Ammon's horn (tissue), 1 donor: ENCODE measurements at places on chromosomes 1 and 21.
A peak's percentile ranks its signal among the peaks of the same experiment; 100 is the strongest.

DNA sequence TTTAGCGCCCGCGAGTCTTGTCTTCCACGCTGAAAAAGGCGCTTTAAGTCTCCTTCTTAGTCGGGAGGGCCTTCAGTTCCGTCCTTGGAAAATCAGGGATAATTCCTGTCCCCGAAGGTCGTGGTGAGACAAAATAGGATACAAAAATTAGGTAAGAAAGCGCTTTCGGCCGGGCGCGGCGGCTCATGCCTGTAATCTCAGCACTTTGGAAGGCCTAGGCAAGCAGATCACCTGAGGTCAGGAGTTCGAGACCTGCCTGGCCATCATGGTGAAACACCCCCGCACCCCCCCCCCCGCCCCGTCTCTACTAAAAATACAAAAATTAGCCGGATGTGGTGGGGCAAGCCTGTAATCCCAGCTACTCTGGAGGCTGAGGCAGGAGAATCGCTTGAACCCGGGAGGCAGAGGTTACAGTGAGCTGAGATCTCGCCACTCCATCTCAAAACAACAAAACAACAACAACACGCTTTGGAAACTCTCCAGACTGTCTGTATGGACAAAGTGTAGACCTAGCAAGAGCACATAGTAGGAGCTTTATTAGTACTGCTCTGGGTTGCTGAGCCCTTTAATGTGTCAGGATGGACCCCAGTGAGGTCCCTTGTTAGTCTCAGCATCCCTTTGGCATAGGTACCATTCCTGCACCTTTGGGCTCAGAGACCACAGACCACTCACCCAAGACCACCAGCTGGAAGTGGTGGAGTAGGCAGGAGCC is 790 bp upstream of the TMEM54 start:
- DNase-seq: no peak

GRCh38 chr1:110291241-110292030 is 47.7 kb upstream of the RBM15 start:
- DNase-seq: no peak

DNA sequence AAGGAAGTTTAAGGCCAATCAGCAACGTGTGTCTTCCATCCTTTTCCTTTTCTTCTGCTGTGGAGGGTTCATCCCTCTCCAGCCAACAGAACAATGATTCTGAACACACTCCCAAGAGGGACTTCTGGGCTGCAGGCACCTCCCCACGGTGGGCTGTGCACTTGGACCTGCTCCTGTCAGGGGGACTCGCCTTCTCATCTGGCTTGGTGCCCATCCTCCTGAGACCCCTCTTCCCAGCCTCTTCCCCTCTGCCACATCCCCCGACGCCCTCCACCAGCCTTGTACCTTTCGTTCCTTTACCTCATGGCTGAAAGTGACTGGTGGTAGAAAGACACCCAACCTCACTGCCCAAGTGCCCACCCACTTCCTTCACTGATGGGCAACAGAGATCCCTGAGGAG is 26.0 kb upstream of the SLAMF9 start:
- no peak for DNase-seq

DNA sequence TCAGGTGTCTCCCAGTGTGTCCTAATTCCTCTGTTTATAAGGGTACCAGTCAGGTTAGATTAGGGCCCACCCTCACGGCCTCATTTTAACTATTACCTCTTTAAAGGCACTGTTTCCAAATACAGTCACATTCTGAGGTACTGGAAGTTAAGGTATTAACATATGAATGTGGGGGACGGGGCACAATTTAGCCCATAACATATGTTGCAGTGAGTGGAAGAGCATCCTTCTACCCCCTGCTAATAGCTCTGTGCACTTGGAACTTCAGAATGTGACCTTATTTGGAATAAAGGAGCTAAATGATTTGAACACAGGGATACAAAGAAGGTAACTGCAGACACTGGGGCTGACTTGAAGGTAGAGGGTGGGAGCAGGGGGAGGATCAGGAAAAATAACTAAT is 67.3 kb upstream of the ADGRL2 start:
- no peak for DNase-seq

DNA sequence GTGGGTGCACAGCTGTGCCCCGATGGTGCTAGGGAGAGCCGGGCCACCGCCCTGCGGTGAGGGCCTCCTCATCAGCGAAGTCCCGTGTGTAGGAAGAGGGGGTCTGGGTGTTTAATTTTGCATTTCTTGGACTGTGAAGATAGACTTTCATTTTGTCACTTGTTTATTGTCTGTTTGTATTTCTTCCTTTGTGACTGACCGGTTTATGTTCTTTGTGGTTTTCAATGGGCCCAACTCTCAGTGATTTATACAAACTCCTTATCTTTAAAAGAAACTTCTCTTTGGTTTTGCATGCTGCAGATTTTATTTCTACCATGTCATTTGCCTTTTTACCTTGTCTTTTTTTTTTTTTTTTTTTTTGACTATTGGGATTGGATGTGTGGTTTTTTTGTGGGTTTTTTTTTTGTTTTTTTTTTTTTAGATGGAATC is 65.1 kb downstream of the COL18A1 start:
- no peak for DNase-seq

- DNase-seq: no peak
Observed at GRCh38 chr1:55478742-55479141, 263.6 kb upstream of the USP24 start.

DNA sequence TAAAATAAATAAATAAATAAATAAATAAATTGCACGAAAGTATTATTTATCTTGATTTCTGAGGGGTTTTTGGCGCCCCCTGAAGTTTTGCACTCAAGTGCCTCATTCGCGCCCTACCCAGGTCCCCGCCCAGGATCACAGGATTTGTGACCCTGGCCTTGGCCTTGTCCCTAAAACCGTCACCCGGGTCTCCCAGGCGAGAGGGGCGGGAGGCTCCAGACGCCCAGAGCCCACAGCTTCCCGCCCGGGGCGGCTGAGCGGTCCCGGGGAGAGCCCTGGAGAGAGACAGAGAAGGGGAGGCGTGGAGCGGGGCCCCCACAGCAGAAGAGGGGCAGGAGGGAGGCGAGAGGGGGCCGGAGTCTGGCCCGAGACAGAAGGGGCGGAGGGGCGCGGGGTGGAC is 91.8 kb upstream of the CASZ1 start:
- no peak for DNase-seq

- no peak for DNase-seq
Observed at GRCh38 chr1:218217040-218217439, 68.1 kb upstream of the RRP15 start.

- DNase-seq: no peak
Observed at GRCh38 chr1:43511394-43511793, 19.3 kb upstream of the PTPRF start.

- DNase-seq: no peak
Observed at GRCh38 chr1:163771637-163772036, 449.9 kb downstream of the NUF2 start.

- DNase-seq: peak; percentile 75
Observed at GRCh38 chr1:43383449-43383848, 6.2 kb downstream of the MED8 start.

DNA sequence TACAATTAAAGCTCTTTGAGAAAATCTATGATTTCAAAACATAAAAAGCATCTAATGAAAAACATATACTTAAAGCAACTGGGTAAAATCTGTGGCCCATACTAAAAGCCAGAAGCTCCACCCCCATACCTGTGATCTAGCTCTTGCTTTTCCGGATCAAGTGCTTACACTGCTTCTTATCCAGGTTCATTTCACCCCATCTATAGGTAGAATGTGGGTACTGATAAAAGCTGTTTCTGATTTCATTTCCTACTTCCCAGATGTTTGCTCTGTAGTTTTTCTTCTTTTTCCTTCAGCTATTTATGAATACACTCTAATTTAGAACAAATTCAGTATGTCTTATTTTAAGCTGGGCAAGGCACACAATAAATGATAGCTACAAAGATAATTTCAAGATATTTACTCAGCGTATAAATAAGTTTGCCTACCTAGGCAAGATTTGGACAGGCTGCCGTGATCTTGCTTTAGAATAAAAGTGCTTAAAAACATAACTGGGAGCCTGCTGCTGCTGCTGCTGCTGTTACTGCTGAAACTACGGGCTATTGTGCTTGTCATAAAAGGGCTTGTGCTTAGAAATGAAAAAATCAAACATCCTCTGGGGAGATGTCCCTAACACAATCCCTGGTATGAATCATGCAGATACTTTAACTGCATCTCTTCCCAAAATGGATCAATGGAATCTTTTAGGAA is 2.1 kb downstream of the SIPA1L2 start:
- DNase-seq: peak; percentile 32

GRCh38 chr1:170699696-170700095 is 35.8 kb downstream of the PRRX1 start:
- DNase-seq: no peak

- DNase-seq: no peak
Observed at GRCh38 chr1:170445096-170445495, 86.9 kb upstream of the GORAB start.

- DNase-seq: peak; percentile 45
Observed at GRCh38 chr1:23417570-23417969, 7.0 kb downstream of the TCEA3 start.

DNA sequence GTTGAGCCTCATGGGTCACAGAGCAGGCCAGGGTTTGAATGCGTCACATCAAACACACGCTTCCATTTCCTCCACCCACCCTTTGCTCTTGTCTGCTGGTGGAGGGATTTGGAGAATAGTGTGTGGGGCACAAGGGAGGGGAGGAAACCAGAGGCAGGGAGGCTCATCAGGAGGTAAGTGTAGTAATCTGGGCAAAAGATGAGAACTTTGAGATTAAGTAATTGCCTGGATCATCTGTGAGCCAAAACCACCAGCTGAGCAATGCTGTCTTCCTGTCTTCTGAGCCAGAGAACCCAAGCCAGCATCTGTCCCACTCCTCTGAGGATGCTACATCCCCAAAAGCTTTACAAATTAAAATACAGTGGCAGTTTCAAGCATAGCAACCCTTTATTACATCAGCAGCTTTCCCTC is 45.2 kb downstream of the C8B start:
- DNase-seq: no peak

DNA sequence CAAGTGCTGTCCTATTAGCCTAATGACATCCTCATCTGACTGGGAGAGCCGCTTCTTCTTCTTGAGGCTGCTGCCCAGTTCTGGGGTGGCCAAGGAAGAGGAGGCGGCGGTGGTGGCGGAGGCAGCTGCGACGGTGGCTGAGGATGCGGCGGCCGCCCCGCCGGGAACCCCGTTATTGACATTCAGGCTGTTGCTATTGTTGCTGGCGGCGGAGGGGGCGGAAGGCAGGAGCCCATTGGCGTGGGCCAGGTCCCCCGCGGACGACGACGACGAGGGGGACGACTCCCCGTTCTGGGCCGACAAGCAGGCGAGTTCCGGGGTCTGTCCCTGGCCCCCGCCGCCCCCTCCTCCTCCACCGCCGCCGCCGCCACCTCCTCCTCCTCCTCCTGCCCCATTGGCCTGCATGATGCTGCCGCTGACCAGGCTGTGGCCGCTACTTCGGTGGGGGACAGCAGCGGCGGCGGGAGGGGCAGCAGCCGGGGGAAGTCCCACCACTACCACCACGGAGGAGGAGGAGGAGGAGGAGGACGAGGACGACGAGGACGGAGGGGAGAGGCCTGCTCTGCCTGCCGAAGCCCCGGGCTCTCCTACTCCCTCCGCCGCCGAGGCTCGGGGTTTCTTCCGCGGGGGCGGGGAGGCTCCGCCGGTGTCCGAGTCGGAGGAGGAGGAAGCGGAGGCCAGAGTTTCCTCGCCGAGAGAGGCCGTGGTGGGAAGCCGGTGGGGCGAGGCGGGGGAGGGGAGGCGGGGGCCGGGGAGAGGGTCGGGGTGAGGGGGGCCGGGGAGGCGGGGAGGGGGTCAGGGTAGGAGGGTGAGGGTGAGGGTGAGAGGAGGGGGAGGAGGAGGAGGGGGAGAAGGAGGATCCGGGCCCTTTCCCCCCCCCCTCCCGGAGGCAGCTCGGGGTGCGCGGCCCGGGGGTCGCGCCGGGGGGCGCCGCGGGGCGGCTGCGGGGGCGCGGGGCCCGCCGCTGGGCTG is 610 bp downstream of the WDR26 start:
- DNase-seq: peak; percentile 55

DNA sequence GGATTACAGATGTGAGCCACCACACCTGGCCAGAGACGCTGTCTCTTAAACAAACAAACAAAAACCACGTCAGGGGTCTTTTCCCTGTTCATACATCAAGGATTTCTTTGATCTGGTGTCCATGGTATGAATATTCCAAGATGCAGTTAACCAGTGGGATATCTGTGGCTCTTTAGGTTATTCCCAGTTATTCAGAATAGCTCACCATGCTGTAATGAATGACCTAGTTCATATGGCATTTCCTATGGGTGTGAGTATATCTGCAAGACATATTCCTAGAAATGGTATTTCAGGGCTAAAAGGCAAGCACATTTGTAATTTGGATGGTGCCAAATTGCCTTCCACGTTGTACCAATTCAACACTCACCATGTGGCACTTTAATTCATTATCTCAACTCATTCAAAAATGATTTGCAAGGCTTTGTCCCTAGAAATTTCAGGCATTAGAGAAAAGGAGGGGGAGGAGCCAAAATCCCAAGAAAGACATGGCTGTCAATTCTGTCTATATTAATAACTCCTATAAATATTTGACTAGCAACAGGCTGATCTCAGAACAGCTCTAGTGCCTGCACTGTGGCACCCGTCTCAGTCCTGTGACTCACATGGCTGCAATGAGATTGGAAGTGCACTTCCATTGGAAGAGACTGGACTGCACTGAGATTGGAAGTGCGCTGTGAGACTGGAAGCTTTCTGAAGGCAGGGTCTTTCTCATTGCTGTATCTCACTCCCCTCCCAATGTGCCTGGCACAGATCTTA is 6.0 kb upstream of the STMN1 start:
- no peak for DNase-seq

DNA sequence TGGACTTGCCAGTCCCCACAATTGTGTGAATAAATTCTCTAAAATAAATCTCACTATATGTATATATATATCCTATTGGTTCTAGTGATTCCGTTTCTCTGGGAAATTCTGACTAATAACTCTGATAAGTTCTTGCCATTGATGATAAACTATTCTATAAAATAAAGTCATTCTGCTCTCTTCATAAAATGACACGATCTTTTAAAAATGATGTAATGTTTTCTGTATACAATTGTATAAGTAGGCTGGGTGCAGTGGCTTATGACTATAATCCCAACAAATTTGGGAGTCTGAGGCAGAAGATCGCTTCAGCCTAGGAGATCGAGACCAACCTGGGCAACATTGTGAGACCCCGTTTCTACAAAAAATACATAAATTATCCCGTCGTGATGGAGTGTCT is 541.0 kb upstream of the ADGRL4 start:
- no peak for DNase-seq

GRCh38 chr1:230427981-230428380 is 1.8 kb upstream of the PGBD5 start:
- DNase-seq: no peak

DNA sequence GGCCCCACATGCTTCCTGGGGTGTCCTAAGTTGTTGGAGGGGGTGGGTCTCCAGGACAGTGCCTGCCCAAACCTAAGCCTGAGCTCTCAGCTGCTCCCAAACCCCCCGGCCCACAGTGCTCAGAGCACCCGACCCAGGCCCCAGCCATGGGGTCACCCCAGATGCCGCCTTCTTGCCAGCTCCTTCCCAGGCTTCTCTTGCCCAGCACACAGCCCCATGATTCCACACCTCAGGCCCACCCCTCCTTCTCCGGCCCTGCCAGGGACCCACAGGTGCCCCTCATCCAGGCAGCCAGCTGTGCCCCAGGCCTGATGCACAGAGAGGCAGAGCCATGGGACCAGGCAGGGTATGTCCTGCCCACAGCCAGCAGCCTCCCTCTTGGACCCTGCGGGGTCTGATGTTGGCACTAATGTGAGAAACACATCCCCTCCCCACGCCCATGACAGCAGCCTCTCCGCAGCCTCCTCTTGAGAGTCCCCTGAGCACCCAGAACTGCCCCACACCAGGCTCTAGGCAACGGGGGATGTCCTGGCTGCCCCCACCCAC is 4.9 kb downstream of the WNT9A start:
- no peak for DNase-seq

GRCh38 chr1:113211467-113211866 is 138.5 kb downstream of the LRIG2 start:
- DNase-seq: no peak
